ENCODE measurements at places on chromosomes 6 and 20.

DNA sequence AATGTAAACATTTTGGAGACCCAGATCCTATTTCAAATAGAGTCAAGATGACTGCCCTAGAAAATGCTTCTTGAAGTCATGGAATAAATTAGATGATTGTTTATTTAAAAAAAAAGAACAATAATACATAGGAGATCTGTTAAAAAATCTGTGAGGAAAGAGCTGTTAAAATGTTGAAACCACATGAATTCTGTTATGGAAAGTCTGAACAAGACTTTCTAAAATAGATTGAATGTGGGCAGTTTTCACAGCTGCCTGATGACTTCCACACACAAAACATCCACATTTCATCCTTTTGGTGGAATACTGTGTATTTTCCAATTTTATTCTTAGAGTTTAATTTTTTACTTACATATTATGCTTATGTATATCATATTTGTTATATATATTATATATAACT is 186.1 kb downstream of the LAMA2 start:
- H3K27me3 ChIP-seq, result no peaks in the 10 kb centered on the region
- no peaks in the 10 kb centered on the region for H3K36me3 ChIP-seq
- H3K4me1 ChIP-seq, result no peaks in the 10 kb centered on the region
- no peak overlapping the region for H3K4me3 ChIP-seq
- no peak for DNase-seq

GRCh38 chr20:48866936-48867335 is 39.1 kb upstream of the PREX1 start:
- H3K4me3 ChIP-seq, result no peak overlapping the region
- H3K36me3 ChIP-seq, result no peaks in the 10 kb centered on the region
- DNase-seq, result no peak
- H3K27ac ChIP-seq, result no peak overlapping the region

DNA sequence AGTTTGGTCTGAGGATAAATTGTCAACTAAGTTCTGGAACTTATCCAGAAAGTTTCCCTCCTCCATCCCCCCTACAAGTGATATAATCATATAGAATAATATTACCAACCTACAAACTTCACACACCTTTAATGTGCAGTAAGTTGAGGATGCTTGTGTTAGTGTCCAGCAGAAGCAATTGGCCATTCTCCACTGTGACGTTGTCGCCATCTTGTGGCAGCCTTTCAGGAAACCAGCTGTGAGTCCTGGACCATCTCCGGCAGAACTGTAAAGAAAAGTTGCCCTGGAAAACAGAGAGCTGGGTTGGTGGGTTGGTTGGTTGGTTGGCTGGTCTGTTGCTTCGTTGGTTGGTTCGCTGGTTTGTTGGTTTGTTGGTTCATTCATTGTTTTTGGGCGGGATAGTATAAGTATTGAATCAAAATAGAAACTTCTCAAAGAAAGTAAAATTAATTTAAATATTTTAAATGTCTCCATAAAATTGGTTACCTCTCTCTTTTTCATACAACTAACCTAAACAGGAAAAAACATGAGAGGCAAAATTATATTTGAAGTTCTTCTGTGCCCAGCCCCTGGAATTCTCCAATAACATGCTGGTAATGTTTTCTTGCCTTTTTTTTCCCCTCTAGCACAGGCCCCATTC is 127.5 kb downstream of the PKHD1 start:
- no peak overlapping the region for H3K27ac ChIP-seq
- H3K4me3 ChIP-seq, result no peak overlapping the region
- DNase-seq, result no peak
- H3K4me1 ChIP-seq, result no peaks in the 10 kb centered on the region

DNA sequence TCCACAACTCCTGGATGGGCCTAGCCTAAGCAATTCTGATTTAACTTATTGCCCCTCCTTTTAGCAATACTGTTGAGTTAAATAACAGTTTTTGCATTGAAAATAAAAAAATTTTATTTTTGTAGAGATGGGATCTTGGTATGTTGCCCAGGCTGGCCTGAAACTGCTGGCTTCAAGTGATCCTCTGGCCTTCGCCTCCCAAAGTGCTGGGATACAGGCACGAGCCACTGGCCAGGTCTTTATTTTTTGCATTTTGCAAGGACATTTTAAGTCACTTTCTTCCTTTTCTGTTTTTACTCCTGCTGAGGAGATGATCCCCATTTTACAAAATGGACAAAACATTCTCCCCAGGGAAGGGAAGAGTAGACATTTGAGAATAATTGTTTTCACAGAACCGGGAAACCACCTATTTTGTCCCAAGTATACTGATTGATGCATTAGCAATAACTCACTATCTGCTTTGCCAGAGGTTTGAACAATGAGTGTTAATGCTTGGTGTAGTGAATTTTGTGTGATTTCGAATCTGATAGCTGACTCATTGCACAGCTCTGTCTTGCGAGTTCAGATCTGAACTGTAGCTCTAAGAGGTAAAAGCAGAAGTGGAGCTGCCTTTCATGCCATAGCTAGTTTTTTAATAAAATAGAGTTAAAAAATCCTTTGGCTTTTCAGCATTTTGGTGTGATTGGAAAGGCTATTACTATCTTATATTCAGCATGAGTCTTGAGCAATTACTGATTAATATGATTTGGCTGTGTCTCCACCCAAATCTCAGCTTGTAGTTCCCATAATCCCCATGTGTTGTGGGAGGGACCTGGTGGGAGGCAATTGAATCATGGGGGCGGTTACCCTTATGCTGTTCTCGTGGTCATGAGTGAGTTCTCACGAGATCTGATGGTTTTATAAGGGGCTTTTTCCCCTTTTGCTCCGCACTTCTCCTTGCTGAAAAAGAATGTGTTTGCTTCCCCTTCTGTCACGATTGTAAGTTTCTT is 20.9 kb downstream of the IGF2R start:
- H3K4me1 ChIP-seq, result peaks cover 60% of the 10 kb centered on the region
- no peaks in the 10 kb centered on the region for H3K27me3 ChIP-seq
- no peak for DNase-seq
- no peaks in the 10 kb centered on the region for H3K36me3 ChIP-seq
- no peak overlapping the region for H3K4me3 ChIP-seq
- no peak overlapping the region for H3K27ac ChIP-seq
